ENCODE measurements at places on chromosomes 2 and 18.

DNA sequence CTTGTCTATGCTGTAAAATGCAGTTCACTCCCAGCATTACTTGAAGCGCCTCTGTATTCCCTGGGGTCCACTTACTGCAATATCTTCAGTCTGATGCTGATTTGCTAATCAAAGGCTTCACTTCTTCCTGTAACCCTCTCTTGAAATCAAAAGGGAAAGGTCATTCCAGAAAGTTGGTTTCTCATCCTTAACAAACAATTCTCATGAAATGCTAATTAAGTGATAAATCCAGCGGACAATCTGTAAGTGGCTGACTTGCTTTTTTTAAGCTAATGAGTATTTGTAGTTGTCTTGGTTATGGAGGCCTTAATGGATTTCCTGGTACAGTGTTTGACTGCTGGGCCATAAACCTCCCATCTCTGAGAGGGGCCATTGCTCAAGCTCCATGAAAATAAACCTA lies 499.6 kb upstream of the HS6ST1 start:
- no peak for DNase-seq

GRCh38 chr18:35134190-35134730 lies 93.0 kb downstream of the MAPRE2 start:
- no peak for DNase-seq

GRCh38 chr18:7566567-7567473 lies at the start of gene PTPRM:
Gene PTPRM (plus strand): TSS chr18:7567316. CDS start chr18:7567819, 503 bp downstream.
- peak; percentile 81 for DNase-seq

DNA sequence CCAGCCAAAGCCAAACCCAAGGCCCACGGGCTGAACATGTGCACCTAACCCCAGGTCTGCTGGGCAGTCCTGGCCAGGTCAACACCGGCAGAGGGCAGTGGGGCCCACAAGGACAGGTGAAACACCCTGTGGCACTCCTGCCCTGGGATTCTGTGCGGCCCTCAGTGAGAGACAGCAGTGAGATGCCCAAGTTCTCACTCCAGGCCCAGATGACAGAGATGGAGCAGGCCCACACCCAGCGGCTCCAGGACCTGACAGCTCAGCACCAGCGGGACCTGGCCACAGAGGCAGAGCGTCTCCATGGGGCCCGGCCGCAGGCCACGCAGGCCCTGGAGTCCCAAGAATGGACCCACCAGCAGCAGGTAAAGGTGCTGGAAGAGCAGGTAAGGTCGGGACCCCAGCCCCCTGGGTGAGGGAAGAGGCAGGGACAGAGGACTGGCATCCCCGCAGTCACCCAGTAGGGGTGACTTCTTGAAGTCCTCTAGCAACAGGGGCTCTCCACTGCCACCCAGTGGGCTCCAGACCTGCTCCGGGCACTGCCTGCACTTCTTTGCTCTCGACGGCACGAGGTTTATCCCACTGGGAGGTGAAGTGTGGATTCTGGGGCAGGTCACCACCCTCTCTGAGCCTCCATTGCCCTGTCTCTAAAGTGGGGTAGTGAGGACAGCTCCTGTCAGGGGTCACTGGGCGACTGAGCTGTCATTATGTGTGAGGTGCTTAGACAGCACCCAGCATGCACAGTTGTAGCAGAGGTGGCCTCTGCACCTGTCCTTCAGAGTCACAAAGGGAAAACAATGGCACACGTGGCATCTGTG lies 8.8 kb upstream of the SNED1 start:
- peak; percentile 29 for DNase-seq

DNA sequence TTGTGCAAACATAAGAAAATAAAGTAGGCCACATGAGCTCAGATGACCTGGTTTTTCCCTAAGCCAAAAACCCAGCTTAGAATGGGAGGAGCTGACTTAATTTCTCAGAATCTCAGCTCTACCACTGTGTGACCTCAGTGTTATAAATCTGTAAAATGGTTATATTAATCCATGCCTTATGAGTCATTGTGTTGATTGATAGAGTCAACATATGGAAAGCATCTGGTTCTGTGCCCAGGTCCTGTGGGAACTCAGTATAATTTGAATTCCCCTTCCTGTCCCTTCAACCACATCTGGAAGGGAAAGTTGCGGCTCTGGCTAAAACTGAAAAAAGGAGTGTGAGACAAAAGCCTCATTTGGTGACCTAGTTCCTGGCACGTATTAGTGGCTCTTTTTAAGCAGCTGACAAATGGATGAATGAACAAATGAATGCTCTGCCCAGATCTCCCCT lies 25.7 kb downstream of the TMEM177 start:
- no peak for DNase-seq

DNA sequence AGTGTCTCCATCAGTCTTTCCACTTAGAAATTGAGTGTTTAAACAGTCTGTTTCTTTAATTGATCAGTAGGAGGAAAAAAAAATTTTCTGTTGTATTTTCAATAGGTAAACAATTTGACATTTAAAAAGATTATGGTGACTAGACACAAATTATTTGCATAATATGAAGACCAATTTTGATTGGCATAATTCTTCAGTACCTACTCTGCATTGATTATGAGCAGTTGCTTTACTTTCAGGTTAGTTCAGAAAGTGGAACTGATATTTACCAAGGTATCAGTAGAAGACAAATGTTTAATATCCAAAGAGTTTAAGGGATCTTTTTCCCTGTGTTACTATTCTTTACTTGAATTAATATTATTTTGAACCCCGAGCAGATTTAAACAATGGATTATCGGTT lies 2.6 kb downstream of the ADAM23 start:
- no peak for DNase-seq
